ENCODE measurements at places on chromosomes 12 and 14.

GRCh38 chr14:32205984-32206383 lies 2.9 kb upstream of the RNU6-8 start:
- DNase-seq: peak; percentile 75

GRCh38 chr12:63804746-63805145 lies 25.0 kb downstream of the RXYLT1 start:
- DNase-seq: no peak

- no peak for DNase-seq
These were observed 388.1 kb downstream of the ZFP36L1 start for GRCh38 chr14:68404652-68405183.

DNA sequence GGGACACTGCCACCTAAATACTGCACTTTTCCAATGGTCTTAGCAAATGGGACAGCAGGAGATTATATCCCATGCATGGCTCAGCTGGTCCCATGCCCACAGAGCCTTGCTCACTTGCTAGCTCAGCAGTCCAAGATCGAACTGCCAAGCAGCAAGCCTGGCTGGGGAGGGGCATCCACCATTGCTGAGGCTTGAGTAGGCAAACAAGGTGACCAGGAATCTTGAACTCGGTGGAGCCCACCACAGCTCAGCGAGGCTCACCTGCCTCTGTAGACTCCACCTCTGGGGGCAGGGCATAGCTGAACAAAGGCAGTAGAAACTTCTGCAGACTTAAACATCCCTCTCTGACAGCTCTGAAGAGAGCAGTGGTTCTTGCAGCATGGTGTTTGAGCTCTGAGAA lies 370.8 kb upstream of the MGAT4C start:
- DNase-seq: no peak

GRCh38 chr12:72288911-72289310 lies 16.7 kb downstream of the TRHDE start:
- no peak for DNase-seq

DNA sequence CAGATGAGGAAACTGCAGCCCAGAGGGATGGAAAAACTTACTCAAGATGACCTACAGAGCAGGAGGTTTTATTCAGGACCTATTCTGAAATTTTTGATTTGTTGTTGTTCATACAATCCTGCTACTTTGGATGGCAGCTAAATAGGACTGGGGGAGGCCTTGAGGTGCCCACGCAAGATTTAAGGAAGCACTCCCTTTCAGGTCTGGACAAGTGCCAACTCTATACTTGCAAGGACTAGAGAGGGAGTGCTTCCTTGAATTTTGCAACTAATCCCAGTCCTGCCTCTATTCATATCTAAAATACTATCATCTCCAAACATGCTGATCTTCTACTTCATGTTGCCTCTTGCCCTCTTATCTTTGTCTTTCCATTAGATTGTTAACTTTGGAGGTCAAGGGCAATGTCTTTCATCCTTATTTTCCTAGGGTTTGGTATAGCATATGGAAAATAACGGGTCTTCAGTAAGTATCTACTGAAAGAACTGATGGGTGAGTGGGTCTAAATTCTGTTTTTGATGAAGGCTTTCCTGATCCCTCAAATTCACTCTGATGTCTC lies 28.6 kb upstream of the PPM1H start:
- peak; percentile 61 for DNase-seq

Data from suppressor macrophage (primary cell).